ENCODE measurements at places on chromosomes 2 and 18. TPM values are rescaled to one million over a fixed set of nuclear protein-coding genes. Genes with fewer than 3 reads are reported as not detected.

DNA sequence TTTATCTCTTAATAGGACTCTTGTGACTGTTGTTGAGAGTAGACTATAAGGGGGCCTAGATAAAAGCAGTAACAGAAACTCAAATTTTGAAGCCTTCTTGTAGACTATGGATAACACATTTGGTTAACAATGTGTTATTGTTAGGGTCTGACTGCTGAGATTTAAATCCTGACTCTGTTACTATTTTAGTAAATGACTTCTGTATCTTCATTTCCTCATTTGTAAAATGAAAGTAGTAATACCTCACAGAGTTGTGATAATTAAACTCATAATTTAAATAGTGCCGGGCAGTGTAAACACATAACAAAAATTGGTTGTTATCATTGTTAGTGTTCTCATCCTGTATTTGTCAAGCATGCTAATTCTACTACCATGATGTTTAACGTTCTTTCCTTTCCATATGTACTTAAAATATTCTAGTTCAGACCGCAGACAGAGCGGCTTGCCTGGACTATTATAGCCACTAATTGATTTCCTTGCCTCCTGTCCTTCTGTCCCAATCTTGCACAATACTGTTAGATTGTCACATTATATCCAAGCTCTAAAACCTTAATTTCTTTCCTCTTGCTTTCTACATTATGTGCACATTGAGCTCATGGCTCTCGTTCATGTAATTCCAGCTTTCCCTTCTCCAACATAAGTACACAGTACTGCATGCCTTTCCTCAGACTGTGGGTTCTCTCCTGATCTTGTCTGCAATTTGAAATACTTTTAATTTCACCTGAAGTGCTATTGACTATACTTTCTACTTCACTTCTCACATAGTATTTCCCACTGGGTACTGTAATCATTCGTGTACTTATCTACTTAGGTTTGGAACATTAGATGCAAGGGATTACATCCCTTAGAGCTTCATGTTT is 48.4 kb downstream of the RBBP8 start:
- no peaks in the 10 kb centered on the region for H3K27me3 ChIP-seq
- no peak overlapping the region for H3K4me3 ChIP-seq
- DNase-seq: no peak
- no peaks in the 10 kb centered on the region for H3K36me3 ChIP-seq
- H3K4me1 ChIP-seq: no peaks in the 10 kb centered on the region

- H3K27me3 ChIP-seq: no peaks in the 10 kb centered on the region
- no peaks in the 10 kb centered on the region for H3K4me1 ChIP-seq
Measured at GRCh38 chr18:45173327-45173726, 441.9 kb upstream of the SLC14A2 start.

DNA sequence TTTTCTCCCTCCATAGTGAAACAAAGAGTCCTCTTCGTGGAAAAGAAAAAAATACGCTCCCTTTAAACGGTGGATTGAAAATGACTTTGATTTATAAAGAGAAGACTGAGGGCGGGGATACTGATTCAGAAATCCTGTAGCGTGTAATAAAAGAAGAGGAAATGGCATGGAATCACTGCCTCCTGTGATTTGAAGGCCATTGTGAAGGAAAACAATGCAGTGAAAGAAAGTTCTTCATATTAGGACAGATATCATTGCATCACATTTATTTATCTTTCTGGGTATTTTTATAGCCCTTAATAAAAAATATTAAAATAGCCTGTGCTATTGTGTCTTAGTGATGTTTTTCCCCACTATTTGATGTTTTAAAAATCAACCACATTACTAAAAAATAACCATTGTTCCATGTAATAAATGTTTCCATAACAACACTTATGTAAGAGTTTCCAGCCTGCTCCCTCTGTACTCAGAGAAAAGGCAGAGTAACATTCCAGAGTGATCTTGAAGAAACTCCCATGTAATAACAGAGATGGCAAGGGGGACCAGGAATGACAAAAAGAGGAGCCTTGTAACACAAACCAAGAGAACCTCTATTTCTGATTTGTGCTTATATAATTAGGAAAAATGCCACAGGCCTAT is 8.0 kb downstream of the MRPL33 start:
- peaks cover 18% of the 10 kb centered on the region for H3K4me1 ChIP-seq
- peak overlapping the region; percentile 66 for H3K27ac ChIP-seq
- peaks cover 6% of the 10 kb centered on the region for H3K36me3 ChIP-seq
- DNase-seq: no peak
- H3K27me3 ChIP-seq: no peaks in the 10 kb centered on the region

DNA sequence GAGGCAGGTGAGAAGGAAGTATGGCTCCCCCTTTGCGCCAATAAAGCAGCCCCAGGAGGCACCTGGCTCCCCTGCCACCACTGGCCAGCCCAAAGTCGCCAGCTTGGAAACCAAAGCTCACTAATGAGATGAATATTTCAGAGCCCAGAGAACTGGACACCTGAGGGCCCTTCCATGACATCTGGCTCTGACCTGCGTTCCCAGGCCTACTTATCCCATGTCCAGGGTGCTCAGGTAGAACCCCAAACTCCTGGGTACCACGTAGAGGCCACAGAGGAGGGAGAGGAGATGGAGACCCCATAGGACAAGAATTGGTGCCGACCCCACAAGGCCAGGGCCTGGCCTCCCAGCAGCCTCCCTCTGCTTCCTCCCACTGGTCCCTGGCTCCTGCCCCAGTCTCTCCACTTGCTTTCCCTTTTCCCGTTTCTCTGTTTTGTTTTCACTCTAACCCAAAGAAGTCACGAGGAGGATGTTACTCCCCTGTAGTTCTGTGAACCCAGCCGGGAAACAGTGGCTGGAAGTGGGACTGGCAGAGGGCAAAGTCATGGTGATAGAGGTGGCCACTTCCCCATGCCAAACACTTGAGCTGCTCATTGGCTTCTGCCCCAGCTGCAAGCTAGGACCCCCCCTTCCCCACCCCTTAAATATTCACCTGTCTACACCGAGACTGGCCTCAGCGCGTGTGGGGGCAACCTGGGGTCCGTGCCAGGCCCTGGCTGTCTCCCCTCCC is 820 bp downstream of the TMBIM1 start:
- DNase-seq: no peak
- H3K4me3 ChIP-seq: peak overlapping the region; percentile 73
- peak overlapping the region; percentile 98 for H3K27ac ChIP-seq
- peaks cover 28% of the 10 kb centered on the region for H3K4me1 ChIP-seq
- H3K36me3 ChIP-seq: no peaks in the 10 kb centered on the region
- H3K27me3 ChIP-seq: no peaks in the 10 kb centered on the region

GRCh38 chr2:15940661-15941480 is 521 bp downstream of the MYCN start:
- DNase-seq: no peak
- H3K4me1 ChIP-seq: peaks cover 2% of the 10 kb centered on the region
- no peak overlapping the region for H3K27ac ChIP-seq
- no peaks in the 10 kb centered on the region for H3K36me3 ChIP-seq
- peak overlapping the region; percentile 61 for H3K4me3 ChIP-seq
- peaks cover 16% of the 10 kb centered on the region for H3K27me3 ChIP-seq

GRCh38 chr18:23772327-23773024 is 83.2 kb downstream of the LAMA3 start:
- DNase-seq: no peak
- no peak overlapping the region for H3K27ac ChIP-seq
- H3K4me1 ChIP-seq: no peaks in the 10 kb centered on the region
- H3K36me3 ChIP-seq: no peaks in the 10 kb centered on the region
- no peaks in the 10 kb centered on the region for H3K27me3 ChIP-seq

- no peaks in the 10 kb centered on the region for H3K4me1 ChIP-seq
- no peak for DNase-seq
- H3K36me3 ChIP-seq: no peaks in the 10 kb centered on the region
Measured at GRCh38 chr18:65753520-65753919, 2.7 kb downstream of the CDH7 start.

The TNS1 gene
- 1,334 TPM for total RNA-seq

The ACMSD gene
- total RNA-seq: not detected

DNA sequence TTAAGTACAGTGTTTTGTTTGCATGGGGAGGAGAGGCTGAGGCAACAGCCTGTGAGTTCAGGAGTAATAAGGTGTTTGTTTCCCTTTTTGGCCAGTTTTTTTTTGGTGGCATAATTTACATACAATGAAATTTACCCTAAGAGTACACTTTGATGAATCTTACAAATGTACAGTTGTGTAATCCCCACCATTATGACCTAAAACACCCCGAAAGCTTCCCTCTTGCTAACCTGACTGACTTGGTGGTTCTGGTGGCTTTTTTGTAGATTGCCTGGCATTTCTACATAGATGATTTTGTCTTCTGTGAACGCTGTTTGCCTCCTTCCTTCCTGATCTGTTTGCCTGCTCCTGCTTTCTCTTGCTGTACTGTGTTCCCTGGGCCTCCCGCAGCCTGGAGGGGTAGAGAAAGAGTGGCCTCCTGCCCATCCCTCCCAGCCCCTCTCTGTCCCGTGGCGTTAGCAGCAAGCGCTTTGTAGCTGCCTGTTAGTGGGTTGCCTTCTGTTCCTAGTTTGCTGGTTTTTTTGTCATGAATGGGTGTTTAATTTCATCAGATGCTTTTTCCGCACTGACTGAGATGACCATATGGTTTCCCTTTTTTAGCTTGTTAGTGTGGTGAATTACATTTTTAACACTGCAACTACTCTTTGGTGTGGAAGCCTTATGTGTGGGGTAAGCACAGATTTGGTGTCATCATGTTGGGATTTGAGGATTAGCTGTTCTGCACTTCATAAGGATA is 32.1 kb downstream of the ASAP2 start:
- no peak for DNase-seq
- no peaks in the 10 kb centered on the region for H3K27me3 ChIP-seq
- H3K4me1 ChIP-seq: peaks cover 78% of the 10 kb centered on the region
- H3K4me3 ChIP-seq: no peak overlapping the region
- peak overlapping the region; percentile 92 for H3K27ac ChIP-seq

DNA sequence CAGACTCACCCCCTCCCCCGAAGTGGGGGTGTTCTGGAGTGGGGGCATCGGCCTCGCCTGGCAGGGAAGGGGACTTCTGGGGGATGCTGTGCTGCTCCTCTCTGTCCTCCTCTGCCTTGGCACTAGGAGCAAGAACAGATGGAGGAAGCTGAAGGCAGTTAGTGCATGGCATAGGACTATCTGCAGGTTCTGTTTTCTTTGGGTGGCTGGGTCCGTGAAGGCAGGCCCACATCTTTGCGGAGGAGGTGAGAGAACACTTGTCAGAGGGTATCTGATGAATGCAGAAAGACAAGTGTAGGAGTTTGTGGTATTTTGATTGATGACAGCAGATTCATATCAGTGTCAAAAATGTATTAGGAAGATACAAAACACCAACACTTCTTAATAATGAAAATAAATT is 411.4 kb downstream of the TSN start:
- DNase-seq: no peak
- H3K27ac ChIP-seq: no peak overlapping the region
- H3K27me3 ChIP-seq: no peaks in the 10 kb centered on the region

The CFAP221 gene
- total RNA-seq: not detected

DNA sequence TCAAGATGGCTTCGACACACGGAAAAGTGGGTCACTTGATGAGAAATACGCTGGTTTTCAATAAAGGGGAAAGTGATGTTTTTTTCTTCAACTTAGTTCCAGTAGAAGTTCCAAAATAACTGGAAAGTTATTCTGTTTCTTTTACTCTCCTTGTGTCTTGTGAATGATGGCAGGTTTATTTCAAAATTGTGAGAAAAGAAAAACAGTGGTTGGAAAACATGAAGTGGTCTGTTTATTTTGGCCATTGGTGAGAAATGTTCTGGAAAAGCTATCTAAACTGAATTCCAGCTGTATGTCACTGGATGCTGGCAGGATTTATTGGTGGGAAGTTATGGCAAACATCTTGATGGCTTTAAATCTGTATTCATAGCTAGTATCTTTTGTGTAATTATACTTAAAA is 484.1 kb downstream of the DCC start:
- H3K4me1 ChIP-seq: no peaks in the 10 kb centered on the region
- H3K27ac ChIP-seq: no peak overlapping the region
- no peaks in the 10 kb centered on the region for H3K36me3 ChIP-seq
- H3K4me3 ChIP-seq: no peak overlapping the region
- no peak for DNase-seq

DNA sequence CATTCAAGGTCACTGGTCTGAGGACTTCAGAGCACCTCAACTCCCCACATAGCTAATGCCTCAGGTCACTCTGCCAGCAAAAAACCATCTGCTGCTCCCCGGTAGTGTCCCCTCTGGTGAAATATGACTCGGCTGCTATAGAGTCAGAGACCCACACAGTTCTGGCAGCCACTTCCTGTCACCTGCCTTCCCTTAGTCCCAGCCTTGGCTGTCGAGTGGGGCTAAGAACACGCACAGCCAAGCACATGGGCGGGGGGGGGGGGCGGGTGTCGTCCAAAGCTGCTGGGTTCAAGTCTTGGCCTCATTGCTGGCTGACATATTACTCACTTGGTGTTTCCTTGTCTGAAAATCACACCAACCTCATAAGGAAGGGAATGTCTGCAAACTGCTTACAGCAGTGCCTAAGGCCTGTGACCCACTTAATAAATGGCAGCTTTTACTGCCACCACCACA is 37.5 kb downstream of the POLR1A start:
- peaks cover 23% of the 10 kb centered on the region for H3K4me1 ChIP-seq
- no peak overlapping the region for H3K27ac ChIP-seq
- no peak overlapping the region for H3K4me3 ChIP-seq
- no peak for DNase-seq

The G6PC2 gene
- total RNA-seq: not detected

DNA sequence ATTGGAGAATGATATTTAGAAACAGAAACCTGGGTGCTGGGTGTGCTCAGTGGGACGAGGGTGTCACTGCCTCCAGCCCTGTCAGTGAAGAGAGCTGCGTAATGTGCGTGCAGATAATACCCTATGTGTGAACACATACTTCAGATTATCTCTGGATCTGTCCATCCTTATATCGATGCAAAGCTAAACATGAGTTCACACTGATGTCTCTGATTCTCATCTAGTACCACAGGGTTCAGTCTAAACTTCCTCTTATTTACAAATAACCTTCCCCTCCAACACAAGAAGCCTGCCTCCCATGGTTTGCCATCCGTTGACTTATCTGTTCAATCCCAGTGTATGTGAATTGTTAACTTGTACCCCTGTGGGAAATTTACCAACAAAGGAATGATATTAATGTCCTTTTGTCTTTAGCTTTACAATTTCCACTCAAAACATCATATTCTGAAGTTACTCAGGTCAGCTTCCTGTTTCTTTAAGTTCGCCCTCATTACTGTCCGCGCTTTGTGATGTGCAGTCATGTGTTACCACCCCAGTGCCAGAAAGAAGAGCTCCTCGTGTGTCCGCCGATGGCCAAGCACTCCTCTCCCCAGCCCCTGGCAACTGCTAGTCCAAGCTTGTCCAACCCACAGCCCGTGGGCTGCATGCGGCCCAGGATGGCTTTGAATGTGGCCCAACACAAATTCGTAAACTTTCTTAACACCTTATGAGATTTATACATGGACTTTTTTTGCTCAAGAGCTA is 108.2 kb downstream of the RTP5 start:
- H3K4me3 ChIP-seq: no peak overlapping the region
- H3K4me1 ChIP-seq: no peaks in the 10 kb centered on the region
- no peaks in the 10 kb centered on the region for H3K36me3 ChIP-seq
- H3K27ac ChIP-seq: no peak overlapping the region
- DNase-seq: no peak
- H3K27me3 ChIP-seq: no peaks in the 10 kb centered on the region

GRCh38 chr2:9388950-9389911 is 34.1 kb downstream of the ITGB1BP1 start:
- peaks cover 2% of the 10 kb centered on the region for H3K4me1 ChIP-seq
- H3K27ac ChIP-seq: no peak overlapping the region
- no peak for DNase-seq
- no peaks in the 10 kb centered on the region for H3K27me3 ChIP-seq

All from ascending aorta (tissue), 2 donors.